CD4-positive, alpha-beta T cell treated with Interferon alpha-2 for 1 hour (primary cell): ENCODE measurements at places on chromosomes 5 and 9.

GRCh38 chr5:112308608-112309007, 110.5 kb downstream of the EPB41L4A start:
- no peak for DNase-seq

- DNase-seq: no peak
Measured at GRCh38 chr9:82903503-82903902, 159.4 kb downstream of the RASEF start.

GRCh38 chr5:169389318-169389717, 88.4 kb upstream of the SLIT3 start:
- no peak for DNase-seq

- DNase-seq: no peak
Measured at GRCh38 chr5:179150011-179150410, 89.8 kb downstream of the ZNF354C start.

GRCh38 chr9:128920381-128921058, at the start of gene PHYHD1:
PHYHD1 (plus strand) TSS chr9:128920982; CDS start chr9:128922324, 1,342 bp downstream.
- DNase-seq: no peak

- no peak for DNase-seq
Measured at GRCh38 chr9:76037587-76038225, 147.2 kb downstream of the PCSK5 start.

DNA sequence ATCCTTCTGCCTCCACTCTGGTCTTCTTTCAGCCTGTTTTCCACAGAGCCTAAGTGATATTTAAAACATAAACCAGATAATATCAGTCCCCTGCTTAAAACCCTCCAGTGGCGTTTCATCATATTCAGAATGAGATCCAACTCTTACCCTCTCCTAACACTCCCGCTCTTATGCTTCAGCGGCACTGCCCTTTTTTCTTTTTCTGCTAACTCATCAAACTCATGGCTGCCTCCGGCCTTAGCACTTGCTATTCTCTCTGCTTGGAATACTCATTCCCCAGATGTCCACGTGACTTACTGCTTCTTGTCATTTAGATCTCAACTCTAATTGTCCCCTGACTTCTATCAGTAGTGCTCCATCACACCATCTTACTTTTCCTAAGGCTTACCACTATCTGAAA, 73.6 kb downstream of the PIP5K1B start:
- DNase-seq: no peak

GRCh38 chr5:160048131-160048530, 39.2 kb downstream of the TTC1 start:
- DNase-seq: no peak

DNA sequence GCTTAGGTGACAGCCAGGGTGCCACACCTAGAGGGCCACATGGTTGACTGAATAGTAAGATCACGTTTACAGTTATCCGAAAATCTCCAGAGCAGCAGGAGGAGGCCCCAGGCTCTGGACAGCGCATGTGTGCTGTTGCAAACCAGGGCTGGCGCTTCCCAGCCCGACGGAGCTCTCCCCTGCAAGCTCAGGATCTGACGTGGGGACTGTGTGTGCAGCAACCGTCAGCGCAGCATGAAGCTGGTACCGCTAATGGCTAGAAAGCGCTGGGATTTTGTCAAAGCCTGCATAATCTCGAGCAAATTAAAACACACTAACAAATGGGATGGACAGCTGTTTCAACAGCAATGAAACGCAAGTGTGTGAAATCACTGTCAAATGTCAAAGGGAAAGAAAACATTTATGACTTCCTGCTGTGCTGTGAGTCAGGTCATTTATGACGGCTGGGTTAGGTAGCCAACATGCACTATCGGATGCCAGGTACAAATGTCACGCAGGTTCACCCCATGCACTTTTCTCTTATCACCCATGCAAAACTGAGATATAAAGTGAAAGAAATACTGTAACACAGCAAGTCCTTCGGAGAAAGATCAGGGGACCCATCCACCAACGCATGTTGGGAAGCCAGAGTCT, 7.5 kb downstream of the SURF4 start:
- DNase-seq: no peak

DNA sequence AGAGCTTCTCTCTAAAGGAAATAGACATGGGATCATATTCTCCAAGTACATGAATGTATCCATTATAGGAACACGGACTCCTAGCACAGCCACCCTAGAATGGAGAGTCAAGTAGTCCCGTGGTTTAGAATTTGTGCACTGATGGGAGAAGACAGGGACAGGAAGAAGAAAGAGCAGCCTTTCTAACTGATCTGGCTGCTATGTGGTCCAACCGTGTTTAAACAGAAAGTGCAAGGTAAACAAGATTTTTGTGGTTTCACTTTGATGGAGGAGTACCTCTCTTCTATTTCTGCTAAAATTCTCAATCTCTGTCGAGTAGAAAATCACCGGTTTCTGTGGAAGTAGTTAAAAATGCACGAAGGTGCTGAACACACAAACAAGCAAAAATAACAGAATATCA, 171.3 kb downstream of the ST8SIA4 start:
- DNase-seq: peak; percentile 64
